ENCODE measurements at places on chromosomes 1 and 21.

- DNase-seq, result no peak
These were observed 501.6 kb downstream of the NPHP4 start for GRCh38 chr1:5490635-5491034.

- DNase-seq, result no peak
These were observed 29.9 kb downstream of the FUBP1 start for GRCh38 chr1:77948841-77949424.

GRCh38 chr1:165474196-165474595, 29.3 kb upstream of the RXRG start:
- no peak for DNase-seq

- no peak for DNase-seq
These were observed 43.5 kb downstream of the PROX1 start for GRCh38 chr1:214031267-214031650.

- no peak for DNase-seq
These were observed 27.5 kb downstream of the LRRC8C start for GRCh38 chr1:89660224-89661061.

DNA sequence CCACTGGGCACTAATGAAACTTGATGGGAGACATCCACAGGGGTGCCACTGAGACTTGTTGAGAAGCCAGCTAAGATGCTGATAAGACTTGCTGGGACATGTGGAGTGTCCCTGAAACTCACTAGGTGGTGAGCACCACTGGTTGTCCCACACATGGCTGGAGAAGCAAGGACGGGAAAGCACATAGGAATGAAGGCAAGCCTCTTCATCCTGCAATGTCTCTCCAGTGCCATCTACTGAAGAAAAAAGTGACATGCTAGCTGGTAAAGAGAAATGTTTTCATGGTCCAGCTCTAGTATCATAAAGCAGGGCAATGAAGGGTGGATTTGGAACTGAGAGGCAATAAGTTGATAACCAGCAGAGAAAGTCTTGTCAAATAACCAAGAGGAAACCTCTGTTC, 283.0 kb downstream of the PAPPA2 start:
- DNase-seq, result no peak

DNA sequence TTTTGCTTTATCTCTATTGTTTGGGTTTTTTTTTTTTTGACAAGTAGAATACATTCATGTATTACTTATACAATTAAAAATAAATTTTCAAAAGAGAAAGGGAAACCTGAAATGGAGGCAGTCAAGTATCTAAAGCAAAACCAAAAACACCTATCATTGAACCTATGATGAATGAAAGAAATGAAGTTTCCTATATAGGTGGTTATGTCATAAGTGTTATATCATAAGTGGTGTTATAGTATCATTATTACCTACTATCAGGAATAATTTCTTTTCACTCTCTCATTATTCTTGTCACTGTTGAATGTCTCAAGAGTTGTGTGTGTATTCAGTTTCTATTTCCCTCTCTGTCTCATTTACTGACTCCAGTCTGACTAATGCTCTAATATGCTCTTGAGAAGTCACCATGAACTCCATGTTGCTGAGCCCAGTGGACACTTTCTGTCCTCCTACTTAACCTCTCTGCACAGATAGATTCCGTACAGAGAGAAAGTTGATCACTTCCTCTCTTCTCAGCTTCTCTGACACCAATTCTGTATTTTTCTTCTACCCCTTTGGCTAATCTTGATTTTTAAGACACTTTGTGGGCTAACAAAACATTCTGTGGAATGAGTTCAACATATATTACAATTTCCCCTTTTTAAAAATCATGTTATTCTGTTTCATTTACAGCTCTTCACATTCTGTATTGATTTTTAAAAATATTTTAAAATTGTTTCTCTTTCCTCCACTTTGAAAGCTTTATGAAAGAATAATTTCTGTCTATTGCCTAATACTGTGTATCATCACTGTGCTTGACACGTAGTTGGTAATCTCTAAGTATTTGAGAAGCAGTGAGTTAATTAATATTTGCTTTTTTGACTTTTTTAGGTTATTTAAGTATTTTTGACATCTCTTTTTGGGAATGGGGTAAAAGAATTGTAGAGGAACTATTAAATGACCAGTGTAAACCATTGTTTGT, 50.1 kb downstream of the RASAL2 start:
- no peak for DNase-seq

- DNase-seq, result no peak
These were observed 34.4 kb downstream of the FH start for GRCh38 chr1:241485145-241485544.

- DNase-seq, result no peak
These were observed 105.5 kb downstream of the HIVEP3 start for GRCh38 chr1:41813226-41813625.

GRCh38 chr1:54485416-54485815, 62.6 kb upstream of the ACOT11 start:
- no peak for DNase-seq

DNA sequence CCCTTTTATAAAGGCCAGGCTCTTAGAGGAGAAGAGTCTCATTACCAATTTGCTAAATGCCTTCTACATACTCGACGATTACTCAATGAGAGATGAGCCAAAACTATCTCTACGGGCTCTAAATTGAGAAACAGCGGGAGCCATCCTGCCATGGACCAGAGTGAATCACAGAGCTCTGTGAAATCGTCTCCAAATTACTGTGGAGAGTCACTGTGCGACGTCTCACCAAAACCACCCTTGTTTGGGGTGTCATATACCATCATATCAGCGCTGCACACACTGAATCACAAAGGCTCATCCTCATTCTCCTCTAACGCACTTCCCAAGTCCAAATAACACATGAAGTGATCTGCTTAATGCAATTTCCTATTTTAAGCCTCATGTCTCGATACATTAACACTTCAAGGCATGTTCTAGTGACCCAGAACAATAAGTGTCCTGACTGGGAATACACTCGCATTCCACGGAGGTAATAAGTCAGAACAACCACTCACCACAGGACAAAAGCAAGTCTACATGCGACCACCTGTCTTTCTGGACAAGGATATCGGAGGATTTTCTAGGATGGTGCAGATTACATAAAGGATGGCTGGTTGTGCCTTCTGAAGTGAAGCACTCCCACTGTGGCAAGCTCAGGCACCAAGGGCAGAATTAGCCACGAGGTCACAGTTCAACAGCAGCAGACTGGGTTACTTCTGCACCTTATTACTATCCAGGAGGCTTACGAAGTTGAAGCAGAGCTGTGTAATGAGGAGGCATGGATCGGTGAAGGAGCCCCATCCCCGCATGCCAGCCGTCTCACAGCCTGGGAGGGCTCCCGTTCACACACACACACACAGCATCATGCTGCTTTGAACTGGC, 44.3 kb downstream of the NID1 start:
- DNase-seq, result no peak

DNA sequence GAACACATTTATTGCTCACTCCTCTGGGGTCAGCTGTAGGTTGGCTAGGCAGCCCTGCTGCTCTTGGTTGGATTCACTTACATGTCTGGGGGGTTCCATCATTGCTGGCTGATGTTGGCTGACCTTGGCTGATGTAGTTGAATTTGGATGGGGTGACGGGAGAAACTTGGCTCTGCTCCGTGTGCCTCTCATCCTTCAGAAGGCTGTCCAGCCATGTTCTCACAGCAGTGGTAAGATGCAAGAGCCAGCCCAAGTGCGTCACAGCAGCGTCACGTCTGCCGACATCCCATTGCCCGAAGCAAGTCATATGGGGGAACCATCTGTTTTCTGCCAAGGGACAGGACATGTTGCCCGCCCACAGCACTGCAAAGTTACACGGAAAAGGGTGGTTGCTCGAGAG, 613.5 kb downstream of the MATN1 start:
- DNase-seq, result no peak

Data from activated T-cell treated with anti-CD3 and anti-CD28 coated beads for 48 hours (primary cell).